ENCODE measurements at places on chromosomes 11 and 22.
A peak's percentile ranks its signal among the peaks of the same experiment; 100 is the strongest.

DNA sequence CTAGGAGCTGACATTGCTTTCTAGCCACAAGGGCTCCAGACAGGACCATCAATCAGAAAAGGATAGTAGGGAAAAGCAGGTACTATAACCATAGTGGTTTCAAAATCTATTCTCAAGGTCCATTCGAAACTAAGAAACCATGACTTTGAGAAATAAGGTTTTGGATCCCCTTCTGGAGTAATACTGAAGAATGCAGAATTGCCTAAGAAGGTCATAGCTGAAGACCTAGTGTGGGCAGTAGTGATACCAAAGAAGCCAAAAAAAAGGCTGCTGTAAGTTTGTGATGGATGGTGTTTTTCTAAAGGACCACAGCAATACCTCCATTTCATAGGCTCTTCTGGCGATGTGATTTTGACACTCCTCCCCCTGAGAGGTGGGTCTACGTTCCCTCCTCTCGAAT is 163.1 kb downstream of the MAML2 start:
- DNase-seq, result no peak

DNA sequence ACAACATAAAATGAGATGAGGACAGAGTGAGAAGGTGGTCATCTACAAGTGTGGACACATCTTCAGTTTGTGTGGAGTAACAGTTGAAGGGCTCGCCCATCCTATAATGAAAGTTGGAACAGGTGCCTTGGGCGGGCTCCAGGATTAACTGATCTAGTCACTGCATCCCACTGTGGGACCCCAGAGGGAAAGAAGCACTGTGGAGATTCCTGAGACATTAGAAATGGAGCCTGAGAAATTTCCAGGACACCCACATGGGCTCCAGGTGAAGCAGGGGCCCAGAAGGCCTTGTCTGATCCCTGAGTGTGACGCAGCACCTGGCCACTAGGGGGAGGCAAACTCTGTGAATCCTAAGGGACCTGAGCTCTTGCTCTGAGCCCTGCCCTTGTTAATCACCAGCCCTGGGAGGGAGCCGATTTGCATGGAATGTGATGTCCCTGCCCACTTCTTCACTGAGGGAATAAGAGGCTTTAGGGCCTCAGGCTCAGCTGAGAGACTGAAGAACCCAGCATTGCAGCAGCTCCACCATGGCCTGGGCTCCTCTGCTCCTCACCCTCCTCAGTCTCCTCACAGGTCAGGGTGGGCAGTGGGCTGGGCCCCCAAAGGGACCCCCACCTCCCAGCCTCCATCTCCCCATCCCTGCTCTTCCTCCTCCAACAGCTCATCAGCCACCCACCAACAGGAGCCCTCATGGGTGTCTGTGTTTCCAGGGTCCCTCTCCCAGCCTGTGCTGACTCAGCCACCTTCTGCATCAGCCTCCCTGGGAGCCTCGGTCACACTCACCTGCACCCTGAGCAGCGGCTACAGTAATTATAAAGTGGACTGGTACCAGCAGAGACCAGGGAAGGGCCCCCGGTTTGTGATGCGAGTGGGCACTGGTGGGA is 98.4 kb downstream of the VPREB1 start:
- peak; percentile 41 for DNase-seq

GRCh38 chr22:38062791-38063190 is 5.6 kb downstream of the PICK1 start:
- DNase-seq, result peak; percentile 65

- DNase-seq, result no peak
Observed at GRCh38 chr22:24161909-24162308, 19.4 kb upstream of the SUSD2 start.

- DNase-seq, result peak; percentile 7
Observed at GRCh38 chr22:47168441-47168840, 406.0 kb downstream of the TBC1D22A start.

- DNase-seq, result no peak
Observed at GRCh38 chr11:113377681-113378412, 9.7 kb upstream of the ANKK1 start.

GRCh38 chr11:30107899-30108298 is 91.1 kb upstream of the KCNA4 start:
- peak; percentile 56 for DNase-seq

DNA sequence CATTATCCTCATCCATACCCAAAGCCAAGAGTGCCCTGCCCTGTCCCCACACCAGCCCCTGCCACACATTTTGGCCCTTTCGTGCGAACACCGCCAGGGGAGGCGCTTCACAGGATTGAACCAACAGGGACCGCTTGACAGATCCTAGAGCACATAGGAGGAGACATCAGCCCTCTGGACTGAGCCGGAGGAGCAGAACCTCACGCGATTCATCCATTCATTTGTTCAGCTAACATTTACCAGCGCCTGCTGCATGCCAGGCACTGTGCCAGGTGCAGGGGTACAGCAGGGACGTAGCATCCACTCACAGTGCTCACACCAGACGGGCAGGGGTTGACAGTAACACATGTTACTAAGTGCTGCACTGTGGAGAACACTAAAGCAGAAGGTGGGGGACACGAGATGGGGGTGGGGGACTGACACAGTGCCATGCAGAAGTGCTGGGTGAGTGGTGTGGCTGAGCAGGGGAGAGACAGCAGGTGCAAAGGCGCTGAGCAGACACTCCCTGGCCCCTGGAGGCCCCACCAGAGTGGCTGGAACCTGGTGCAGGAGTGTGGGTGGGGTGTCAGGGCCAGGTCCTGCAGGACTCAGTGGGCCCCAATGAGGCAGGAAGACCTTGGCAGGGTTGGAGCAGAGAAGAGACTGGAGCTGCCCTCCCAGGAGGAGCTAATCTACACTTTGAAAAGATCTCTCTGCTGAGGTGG is 3.4 kb downstream of the GNAZ start:
- DNase-seq, result no peak

- no peak for DNase-seq
Observed at GRCh38 chr11:64665411-64665821, 57.6 kb downstream of the NRXN2 start.

GRCh38 chr22:22479116-22479515 is 29.4 kb downstream of the ZNF280B start:
- no peak for DNase-seq

- DNase-seq, result no peak
Observed at GRCh38 chr11:18235394-18236334, 938 bp downstream of the SAA4 start.

- DNase-seq, result no peak
Observed at GRCh38 chr22:48228468-48228867, 1466.0 kb downstream of the TBC1D22A start.

DNA sequence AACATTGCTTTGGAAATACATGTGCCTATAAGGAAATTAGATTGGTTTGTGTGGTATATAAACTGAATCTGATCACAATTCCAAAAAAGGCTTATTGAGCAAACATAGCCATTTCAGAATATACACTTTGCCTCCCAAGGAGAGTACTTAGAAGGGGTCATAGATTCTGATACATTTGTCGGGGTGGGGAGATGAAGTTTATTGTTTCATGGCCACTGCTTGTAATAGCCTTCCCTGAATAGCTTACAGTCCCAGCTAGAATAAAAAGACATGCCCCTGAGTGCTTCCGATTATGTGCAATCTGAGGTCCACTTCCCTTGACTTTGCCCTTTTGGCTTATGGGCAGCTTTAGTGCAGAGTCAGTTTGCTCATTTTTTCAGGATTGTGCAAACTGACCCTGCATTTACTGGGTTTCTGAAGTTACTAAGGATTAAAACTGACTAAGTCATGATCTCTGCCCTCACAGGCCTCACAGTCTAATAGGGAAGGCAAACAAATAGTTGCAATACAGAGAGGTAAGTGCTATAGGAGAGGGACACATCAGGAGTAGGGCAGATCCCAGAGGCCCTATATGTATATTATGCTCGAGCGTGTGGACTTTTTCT is 184.2 kb downstream of the BLID start:
- no peak for DNase-seq

DNA sequence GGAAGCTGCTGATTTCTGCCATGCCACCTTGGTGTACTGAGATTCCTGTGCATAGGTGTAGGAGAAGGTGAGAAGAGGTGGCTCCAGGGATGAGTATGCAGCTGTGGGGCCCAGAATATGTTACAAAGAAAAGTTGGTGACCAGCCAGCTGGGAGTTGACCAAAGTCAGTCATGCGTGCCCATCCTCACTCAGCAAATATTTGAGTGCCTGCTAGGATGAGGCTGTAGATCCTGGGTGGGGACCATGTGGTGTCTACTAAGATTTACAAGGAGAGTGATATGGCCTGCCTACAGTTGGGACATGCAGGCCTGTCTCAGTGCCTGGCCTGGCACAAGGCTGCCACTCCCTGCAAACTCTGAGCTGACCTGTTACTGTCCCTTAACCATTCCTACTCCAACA is 19.4 kb downstream of the RNF185 start:
- no peak for DNase-seq

- DNase-seq, result no peak
Observed at GRCh38 chr22:40955571-40955970, 4.4 kb downstream of the RBX1 start.

GRCh38 chr11:849951-850774 is 7.5 kb downstream of the TSPAN4 start:
- DNase-seq, result no peak

DNA sequence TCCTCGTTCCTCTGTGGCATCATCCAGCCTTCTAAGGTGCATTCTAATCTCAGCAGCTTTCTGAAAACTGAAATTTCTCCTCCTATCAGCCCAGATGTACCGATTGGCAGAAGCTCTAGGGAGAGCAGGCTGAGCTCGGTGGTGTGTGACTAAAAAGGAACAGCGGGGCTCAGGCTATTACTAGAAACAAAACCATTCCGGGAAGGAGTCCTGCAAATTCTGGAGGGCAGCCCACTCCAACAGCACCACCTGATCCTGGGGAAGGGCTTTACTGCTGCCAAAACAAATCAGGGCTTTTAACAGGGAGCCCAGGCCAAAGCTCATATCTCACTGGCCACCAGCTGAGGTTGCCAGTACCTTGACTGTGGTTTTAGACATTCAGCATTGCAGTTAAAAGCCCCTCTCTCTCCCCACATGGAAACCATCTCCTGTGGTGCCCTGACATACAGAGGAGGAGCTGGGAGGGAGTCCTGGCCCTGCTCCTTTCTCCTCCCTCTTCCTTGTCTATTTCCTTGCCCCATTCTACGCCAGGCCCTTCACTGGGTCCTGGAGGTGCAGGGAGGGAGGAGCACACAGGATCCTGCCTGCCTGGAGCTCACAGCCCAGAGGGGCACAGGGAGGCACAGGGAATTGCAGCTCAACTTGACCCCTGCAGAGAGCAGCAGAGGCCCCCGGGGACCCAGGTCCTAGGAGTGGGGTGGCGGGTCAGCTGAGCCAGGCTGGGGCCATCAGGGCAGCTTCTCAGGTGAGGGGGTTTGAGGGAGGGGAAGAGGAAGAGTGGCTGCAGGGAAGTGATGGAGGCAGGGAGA is 889 bp downstream of the PLAAT4 start:
- peak; percentile 69 for DNase-seq

DNA sequence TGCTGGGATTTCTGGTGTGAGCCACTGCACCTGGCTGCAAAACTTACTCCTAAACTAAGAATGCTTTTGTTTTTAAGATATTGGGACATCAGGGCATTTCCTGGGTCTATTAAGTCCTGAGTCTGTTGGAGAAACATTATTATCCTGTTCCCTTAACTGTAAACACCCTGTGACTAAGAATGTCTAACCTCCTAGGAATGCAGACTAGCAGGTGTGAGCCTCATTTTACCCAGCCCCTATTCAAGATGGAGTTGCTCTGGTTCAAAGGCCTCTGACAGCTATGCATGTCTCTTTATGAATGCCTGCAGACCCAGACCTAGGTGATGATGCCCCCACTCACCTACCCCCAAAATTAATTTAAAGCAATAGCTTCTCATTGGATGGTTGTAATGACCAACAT is 46.2 kb downstream of the DEPDC5 start:
- DNase-seq, result no peak

- no peak for DNase-seq
Observed at GRCh38 chr22:24310969-24311368, 40.3 kb downstream of the SPECC1L start.

DNA sequence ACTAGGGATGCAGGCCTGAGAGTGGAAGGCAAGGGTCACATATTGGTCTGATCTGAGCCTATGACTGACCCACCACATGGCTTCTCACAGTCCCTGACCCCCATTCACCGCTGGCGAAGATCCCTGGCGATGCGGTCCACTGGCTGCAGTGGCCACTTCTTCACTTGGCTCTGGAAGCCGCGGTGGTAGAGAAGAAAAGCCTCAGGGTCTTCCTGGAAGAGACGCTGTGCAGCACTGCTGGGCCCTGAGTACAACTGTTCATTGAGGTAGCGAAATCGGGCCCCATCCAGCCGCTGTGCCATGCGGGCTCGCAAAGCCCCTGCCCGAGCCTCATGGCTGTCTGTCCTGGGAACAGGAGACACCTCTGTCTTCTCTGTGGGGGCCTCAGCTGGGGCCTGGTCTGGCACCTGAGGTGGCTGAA is 2.4 kb downstream of the RRP8 start:
- no peak for DNase-seq

- peak; percentile 31 for DNase-seq
Observed at GRCh38 chr11:45157247-45158209, 11.1 kb downstream of the PRDM11 start.

DNA sequence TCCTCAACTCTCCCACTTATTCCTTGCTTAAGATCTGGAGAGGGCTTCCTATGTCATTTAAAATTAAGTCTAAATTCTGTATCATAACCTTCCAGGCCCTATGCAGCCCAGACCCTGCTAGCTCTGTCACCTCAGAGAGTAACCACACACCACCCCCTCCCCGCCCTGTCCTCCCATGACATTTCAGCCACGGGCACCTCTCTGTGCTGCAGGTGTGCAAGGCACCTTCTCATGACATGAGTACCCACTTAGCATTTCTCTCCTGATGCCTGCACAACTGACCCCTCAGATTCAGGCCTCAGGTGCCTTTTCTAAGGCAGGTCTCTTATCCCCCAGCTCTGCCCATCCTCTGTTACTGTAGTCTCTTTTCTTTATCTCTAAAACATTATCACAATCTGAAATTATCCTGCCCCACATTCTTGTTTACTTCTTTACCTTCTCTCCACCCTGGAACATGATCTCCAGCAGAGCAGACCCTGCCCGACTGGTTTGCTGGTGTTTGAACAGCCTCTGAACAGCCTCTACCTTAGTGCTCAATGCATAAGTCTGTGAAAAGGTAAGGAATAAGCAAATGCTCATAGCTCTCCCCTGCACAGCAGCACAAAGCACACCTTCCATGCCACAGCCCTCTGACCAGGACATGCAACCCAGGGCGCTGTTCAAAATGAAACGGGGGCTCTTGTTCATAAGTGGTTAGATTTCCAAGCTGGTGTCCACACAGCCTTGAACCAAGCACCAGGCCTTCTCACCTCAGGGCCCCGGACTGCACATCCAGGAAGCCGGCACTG is 196.1 kb upstream of the B3GAT1 start:
- DNase-seq, result no peak
